ENCODE measurements at places on chromosomes 11 and 22.

- no peak for DNase-seq
These were observed 60.6 kb downstream of the MED15 start for GRCh38 chr22:20567993-20568417.

- DNase-seq = peak; percentile 61
These were observed 106.8 kb downstream of the DCDC1 start for GRCh38 chr11:31262761-31263160.

DNA sequence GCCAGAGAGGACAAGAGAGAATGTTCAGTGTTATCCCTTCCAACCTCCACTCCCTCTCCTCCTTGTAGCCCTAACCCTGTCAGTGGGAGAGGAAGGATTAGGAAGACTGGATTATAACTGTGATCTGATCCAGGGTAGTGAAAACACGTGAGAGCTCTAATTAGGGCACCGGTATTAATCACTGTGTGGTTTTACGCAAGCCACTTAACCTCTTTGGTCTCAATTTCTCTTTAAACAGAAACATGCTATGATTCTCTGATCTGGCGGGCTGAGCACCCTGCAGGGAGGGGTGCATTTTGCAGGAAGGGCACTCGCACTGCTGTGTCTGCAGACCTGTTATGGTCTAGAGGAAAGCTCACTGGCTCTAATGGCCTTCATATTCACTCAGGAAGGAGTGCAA lies 11.5 kb downstream of the RPL27A start:
- DNase-seq = no peak

DNA sequence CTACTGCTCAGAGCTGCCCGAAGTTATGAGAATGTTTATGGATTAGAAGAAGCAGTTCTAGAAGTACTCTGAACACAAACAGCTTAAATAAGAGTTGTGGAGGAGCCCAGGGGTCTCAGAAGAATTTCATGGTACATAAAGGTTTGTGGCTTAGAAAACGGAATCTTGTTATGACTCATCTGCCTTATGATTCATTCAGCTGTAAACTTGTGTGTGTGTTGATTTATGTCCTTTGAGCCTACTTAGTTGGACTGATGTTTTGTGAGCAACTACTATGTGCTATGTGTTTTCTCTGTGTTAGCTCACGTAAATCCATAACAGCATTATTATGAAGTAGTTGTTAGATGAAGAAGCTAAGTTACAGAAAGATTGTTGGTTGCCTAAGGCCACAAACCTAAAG lies 203.7 kb downstream of the PGR start:
- DNase-seq = peak; percentile 72

DNA sequence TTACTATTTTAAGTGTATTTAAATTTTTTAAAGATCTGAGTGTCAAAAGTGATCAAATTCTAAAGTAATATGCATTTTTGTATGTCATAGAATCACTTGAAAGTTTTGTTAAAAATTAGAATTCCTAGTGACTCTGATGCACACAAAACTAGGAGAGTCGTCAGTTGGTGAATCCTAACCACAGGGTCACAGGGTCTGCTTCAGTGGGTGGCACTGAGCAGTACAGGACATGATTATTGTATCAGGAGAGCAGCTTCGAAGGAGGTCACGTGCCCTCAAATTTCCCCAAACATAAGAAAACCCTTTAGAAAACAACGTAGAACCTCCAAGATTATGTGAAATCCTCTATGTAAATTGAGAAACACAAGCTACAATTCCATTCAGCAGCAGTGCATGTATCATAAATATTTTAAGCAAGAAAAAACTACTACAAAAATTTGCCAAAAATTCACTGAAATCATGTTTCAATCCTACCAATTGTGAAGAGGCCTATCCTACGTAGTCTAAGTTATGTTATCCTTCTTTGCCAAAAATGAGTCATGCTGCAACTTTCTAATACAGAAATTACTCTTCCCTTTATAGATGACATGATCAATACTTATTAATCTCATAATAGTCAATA lies 323.6 kb downstream of the AASDHPPT start:
- DNase-seq = no peak

DNA sequence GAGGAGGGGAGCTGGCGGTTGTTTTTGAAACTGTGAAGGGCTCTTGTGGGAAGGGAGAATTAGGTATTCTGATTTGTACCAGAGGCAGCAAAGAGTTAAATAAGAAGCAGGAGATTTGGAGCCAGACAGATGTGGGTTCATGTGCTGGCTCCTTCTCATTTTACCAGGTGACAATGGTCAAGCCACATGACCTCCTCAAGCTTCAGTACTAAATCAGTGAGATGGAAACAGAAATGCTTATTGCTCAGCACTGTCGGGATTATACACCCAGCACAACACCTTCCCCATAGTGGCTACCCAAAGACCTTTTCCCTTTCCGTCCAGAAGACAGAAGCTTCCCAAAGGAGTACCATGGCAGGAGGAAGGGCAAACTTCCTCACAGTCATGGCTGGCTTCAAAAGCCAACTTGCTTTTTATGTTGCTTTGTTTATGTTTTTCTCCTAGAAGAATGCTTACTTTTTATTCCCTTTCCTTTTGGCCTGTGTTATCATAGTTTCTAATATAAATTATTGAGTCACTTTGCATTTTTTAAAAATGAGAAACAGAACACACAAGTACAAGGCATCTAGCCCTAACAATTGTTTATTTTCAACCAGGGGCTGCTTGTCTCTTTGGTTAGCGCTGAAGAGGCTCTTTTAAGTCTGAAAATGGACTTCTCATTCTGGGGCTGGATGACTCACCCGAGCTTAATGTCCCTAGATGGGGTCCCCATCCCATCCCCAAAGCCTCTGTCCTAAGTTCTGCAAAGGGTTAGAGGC lies 181.5 kb upstream of the ZBED5 start:
- no peak for DNase-seq

DNA sequence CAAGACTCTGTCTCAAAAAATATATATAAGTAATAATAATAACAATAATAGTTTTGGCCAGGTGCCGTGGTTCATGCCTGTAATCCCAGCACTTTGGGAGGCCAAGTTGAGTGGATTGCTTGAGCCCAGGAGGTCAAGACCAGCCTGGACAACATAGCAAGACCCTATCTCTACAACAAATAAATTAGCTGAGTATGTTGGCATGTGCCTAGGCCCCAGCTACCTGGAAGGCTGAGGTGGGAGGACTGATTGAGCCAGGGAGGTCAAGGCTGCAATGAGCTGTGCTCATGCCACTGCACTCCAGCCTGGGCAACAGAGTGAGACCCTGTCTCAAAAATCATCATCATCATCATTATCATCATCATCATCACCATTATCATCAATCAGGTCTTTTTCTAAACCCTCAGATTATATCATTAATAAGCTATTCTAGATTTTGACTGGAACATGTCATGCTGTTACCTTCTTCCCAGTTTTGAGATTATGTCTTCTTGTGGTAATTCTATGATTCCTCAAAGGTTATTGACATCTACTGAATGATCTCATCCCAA lies 39.3 kb downstream of the DENND5A start:
- DNase-seq = no peak

GRCh38 chr11:72828081-72828567 lies 13.9 kb downstream of the ATG16L2 start:
- DNase-seq = no peak

DNA sequence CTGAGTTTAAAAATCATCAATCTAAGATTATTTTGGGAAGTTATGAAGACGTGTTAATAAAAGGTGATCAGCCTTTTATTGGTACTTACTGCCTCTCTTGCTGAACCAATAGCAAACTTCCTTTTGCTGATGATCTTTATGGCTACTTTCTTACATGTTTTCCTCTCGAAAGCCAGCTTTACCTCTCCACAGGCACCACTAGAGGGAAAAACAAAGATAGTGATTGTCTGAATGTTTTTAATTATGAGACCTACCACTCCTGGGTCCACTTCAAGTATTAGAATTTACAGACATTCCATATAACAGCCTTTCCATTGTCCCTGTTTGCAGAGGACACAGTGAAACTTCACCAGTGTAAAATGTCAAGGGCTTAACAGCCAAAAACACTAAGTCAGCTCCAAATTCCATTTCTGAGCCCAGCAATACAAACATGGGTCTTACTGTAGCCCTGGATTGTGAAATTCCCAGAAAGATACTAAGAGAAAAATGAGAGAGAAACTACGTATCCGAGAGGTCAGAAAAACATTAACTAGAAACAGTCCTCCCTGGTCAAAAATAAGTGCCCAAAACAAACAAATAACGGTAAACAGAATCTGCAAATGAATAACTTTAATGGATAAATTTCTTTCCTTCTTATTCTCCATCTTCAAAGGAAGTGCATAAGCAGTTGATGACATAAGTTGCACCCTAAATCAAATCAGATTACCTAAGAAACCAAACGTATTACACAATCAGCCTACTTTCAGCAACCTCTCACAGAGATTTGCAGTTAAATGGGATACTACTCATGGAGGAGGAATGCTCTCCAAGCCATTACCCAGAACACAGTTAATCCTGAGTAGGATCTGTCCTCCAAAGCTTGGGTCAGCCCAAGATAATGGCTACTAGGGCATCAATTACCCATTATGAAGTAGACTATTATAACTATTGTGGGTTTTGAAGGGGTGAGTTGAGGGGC lies 29.5 kb downstream of the CHEK2 start:
- peak; percentile 94 for DNase-seq

DNA sequence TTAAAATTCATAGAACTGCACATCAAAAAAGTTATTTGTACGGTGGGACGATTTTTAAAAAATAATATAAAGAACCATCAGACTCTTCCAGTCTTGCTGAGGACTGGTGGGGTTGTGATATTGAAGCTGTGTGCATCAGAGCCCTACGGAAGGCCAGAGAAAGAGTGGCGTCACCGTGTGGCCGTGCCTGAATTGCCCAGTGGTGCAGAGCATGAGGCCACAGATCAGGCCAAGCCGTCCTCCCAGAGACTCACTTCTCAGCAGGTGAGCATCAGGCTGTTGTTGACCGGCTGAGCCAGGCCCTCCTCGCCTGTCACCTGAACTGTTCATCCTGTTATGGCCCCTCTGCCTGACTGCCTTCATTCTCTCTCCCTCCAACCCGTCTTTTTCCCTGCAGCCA lies 1013.9 kb downstream of the TBC1D22A start:
- DNase-seq = no peak

DNA sequence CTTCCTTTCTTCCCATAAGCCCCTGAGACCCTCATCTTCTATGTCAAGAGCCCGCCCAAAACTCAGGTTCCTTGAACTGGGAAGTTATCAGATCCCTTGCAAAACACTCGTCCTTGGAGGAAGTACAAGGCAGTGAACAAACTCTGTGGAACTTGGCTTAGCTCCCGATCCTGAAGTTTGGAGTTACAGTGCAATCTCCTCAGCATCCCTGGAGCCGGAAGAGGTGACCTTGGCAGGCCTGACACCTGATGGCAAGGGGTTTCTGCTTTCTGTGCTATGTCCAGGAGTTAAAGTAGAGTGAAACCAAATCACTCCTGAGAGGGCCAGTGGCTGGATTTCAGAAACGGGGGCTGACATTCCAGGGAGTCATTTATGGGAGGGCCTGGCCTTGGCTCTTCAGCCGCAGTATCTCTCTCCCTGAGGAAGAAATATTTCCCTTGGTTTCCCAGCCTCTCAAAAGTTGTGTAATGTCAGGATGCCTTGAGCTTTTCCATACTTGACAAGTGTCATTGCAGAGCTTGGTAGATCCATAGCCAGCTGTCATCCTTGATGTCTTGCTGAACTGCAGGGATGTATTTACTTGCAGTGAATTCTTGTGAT lies 1.9 kb upstream of the GRAMD1B start:
- no peak for DNase-seq
